ENCODE measurements at places on chromosomes 13 and 19. TPM values are rescaled to one million over a fixed set of nuclear protein-coding genes. Genes with fewer than 3 reads are reported as not detected.

Gene METTL21C
- not detected for polyA plus RNA-seq

Gene PDCD5
- 124 TPM for polyA plus RNA-seq

Gene MRPL34
- polyA plus RNA-seq: 23.2 TPM

Gene ADGRE1
- polyA plus RNA-seq: not detected

Gene CAMSAP3
- polyA plus RNA-seq: not detected

DNA sequence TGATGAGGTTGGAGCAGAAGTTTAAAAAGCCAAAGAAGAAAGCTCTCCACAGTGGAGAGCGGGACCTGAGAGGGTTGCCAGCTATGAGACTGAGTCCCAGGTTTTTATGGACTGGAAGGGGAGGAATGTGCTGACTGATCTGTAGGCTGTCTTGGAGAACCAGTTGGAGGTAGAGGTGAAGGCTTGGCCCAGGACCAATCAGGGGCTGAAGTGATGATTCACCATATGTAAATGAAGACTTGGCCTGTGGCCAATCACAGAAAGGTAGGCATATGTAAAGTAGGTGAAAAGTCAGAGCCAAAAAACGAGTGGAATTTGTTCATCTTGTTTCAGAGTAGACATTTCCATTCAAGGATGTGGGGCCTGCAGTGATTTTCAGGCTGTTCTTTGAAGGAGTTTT lies 17.5 kb upstream of the KBTBD6 start:
- no peak for DNase-seq

DNA sequence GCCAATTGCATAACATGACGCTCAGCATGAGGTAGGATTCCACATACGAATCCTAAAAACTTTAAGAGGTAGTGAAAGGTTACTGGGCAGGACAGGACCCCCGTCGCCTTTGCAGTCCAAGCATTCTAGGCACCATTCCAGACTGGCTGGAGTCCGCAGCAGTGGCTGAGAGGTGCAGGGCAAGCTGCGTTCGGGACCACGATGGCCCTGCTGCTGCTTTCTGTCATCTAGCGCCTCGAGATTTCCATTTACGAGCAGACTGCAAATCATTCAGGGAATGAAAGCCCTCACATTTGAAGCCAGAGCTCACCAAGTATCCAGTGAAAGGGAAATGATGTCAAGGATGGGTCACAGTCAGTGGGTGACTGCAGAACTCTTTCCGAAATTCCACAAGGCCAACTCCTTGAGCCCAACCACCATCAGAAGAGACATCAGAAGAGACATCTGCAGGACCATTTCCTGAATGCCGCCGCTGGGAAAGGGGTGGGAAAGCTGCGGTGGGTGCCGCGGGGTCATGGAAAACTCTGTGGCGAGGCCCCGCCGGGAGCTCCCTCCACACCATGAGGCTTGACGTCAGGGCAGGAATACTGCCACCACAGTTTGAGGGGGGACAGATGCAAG lies 88.3 kb downstream of the COL4A1 start:
- DNase-seq: no peak

DNA sequence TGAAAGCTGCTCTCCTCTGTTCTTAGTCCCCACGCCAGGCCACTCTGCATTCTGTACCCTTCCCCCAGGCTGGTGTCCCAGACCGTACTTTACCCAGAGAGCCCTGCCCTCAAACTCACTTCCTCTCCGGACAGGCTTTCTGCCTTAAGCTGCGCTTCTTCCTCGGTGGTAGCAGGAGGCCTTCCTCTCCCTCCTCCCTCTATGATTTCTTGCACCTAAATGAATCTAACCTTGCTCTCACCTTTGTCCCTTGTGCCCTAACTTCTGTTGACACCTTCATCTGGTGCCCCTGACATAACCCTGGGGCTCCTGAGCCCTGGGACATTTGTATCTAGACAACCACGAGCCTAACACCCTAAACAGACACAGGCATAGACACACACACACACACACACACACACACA lies 29.6 kb upstream of the CEACAM21 start:
- no peak for DNase-seq

- no peak for DNase-seq
These were observed 3.8 kb downstream of the ZNF784 start for GRCh38 chr19:55620410-55621204.

Data from AG04450 (cell line).